Stimulated activated CD4-positive, alpha-beta T cell treated with anti-CD3 and anti-CD28 coated beads, Interleukin-15, amount 100 ng/mL, for 48 hours (primary cell): ENCODE measurements at places on chromosomes 1 and 21.

GRCh38 chr1:37237948-37238347 lies 203.6 kb upstream of the GRIK3 start:
- no peak for DNase-seq

GRCh38 chr1:105138458-105138893 lies 1388.8 kb downstream of the AMY1C start:
- no peak for DNase-seq

- no peak for DNase-seq
These were observed 9.7 kb upstream of the STX12 start for GRCh38 chr1:27763358-27763757.

DNA sequence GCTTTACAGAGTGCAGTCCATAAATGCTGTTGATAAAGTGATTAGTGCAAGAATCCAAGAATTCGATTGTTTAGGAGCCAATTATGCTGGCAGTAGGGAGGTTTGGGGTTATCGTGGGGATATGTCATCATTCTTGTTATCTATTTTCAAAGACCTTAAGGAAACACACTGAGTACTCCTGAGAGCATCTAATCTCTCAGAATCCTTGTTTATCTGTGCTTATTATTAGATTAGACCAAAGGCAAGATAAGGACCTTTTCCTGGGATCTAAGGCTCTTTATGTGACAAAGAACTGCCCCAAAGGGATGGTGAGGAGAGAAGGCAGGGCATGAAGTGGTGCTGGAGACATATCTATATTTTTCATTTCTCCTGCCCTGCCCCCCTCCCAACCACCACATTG lies 139.1 kb downstream of the TSEN15 start:
- no peak for DNase-seq

DNA sequence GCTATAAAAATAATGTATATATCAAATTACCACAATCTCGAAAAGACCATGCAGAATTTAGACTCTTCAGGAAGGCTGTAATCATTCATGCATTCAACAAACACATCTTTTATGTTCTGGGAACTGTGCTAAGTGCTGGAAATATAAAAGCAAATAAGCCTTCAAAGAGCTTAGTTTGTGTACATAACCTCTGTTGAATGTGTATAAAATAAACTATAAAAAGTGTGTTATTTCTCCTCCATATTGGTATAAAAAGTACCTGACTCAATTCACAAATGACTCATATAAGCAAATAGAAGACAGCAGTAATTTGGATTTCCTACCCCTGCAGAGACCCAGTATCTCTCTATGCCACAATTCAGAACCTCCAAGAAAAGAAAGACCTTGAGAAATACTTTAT lies 36.8 kb downstream of the RAB3GAP2 start:
- DNase-seq: no peak
